Upper lobe of right lung (tissue), 1 donor: ENCODE measurements at places on chromosomes 6 and 20.

- DNase-seq: no peak
These were observed 25.4 kb downstream of the PDRG1 start for GRCh38 chr20:31926493-31926892.

- DNase-seq: no peak
These were observed 123.1 kb downstream of the OLIG3 start for GRCh38 chr6:137370871-137371633.

- no peak for DNase-seq
These were observed 39.6 kb downstream of the PLCG1 start for GRCh38 chr20:41176711-41177552.

- DNase-seq: no peak
These were observed 10.1 kb downstream of the RIPOR2 start for GRCh38 chr6:24925661-24926060.

GRCh38 chr6:26197933-26198721, 110.9 kb downstream of the HFE start:
- no peak for DNase-seq

DNA sequence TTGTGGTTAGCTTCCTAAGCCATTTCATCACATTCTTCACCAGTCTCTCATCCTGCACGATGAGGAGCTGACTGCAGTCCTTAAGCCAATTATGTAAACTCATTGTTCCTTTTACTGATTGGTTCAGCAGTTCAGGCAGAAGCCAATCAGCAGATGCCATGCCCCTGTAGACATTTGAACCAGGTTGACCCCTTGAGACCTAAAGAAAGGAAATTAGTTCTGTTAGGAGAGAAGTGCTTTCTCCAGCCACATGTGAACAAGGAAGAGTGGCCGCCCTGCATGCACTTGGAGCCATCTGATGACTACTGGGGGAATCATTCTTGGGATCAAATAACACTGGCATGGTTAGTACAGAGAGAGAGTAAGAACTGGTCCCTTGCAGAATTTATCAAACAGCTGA, 535.2 kb upstream of the ID4 start:
- no peak for DNase-seq

DNA sequence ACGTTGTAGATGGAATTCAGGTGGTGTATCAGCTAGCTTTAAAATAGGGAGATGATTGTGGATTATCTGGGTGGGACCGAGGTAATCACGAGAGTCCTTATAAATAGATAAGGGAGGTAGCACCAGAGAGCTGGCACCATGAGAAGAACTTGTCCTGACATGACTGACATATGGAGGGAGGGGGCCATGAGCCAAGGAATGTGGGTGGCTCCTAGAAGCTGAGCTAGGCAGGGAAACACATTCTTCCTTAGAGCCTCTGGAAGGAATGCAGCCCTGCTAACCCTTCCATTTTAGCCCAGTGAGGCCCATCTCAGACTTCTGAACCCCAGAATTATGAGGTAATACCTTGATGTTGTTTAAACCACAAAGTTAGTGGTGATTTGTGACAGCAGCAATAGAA, 321.1 kb upstream of the SULF2 start:
- DNase-seq: peak; percentile 5

- no peak for DNase-seq
These were observed 472.5 kb upstream of the BTBD3 start for GRCh38 chr20:11445161-11445560.

- DNase-seq: no peak
These were observed 24.5 kb upstream of the SMIM29 start for GRCh38 chr6:34273242-34273805.

DNA sequence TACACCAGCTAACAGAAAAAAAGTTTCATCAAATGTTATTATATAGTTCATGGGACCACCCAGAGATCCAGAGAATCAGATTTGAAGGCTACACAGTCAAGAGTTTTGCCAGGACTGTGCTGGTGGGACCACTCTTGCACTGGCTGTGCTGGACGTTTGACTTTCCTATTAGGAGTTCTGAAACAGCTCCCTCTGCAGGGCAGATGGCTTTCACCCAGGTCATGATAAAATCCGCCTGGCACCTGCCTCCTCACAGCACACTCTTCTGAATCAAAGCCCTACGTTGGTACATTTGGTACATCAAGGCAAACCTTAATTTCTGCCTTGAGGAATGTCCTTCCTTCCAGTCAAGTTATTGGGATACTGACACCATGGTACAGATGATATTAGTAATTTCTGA, 302.1 kb downstream of the ZNF217 start:
- no peak for DNase-seq

GRCh38 chr6:167005350-167006159, 6.4 kb downstream of the CEP43 start:
- no peak for DNase-seq

DNA sequence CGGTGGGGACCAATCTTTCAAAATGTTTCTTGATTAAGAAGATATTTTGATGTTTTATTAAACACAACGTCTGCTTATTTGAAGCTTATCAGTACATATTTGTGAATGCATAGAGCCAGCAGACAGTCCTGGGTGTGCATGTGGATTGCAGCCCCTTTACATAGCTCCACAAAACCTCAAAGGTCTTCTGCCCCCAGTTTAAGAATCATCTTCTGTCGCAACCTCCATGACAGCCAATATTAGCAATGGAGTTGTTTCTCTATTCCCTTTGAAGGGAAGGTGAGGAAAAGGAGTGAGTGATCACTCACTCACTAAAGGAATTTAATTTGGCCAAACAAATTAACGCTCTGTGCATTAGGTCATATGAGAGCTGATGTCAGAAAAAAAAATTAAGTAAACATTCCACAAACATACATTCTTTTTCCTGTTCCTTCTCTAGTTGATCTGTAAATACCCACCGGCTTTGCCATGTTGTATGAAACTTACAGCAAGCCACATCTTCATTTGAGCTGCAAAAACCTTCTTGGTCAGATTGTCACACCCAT, 152.9 kb downstream of the SIM1 start:
- no peak for DNase-seq

- DNase-seq: no peak
These were observed 603.5 kb downstream of the KHDRBS2 start for GRCh38 chr6:61682562-61682961.

DNA sequence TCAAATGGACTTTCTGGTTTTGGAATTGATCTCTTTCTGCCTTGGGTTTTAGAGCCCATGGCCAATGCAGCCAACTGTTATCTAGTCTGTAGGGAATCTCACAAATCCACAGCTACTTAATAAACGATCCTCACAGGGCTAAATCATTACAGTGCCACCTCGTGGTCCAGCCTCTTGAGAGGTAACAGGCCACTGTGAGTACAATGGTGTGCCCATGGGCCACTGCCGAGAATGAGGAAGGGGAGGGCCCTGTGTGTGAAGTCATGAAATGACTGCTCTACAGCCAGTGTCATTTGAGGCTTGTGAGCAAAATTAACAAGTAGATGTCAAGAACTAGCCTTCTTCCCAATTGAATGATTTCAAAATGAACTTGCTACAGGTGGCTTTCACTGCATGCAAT, 54.3 kb upstream of the GMPR start:
- DNase-seq: no peak

DNA sequence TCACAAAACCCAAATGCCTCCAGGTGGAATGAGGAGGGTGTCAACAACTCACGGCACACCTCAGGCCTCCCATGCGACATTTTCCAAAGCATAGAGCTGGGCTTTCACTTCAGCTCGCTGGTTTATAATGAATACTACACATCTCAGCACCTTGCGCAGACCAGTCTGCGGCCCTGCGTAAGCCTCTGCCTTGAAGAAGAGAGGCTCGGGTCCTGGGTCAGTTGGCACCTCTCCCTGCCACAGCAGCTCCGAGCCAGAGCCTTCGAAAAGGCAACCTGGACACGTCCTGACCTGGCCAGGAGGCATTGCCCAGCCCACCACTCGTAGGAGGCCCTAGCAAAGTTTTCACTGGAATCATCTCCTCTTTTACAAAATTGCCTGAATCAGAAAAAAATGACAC, 183.0 kb upstream of the AFDN start:
- no peak for DNase-seq

DNA sequence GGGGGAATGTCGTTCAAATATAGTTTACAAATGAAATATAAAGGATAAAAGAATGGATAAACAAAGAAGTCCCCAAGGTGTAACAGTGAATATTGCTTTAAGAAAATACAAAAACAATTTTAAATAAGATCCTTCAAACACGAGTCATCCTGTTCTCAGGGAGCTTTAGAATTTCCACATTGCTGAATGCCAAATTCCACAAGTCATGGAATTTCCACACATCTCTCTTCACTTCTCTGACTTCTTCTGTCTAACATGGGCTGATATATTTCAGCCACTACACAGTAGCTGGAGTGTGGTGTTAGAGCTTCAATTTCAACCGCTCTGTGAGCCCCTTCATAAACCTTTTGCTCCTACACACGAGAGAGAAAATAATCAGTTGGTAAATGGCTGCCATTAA, 28.0 kb downstream of the IL22RA2 start:
- no peak for DNase-seq

DNA sequence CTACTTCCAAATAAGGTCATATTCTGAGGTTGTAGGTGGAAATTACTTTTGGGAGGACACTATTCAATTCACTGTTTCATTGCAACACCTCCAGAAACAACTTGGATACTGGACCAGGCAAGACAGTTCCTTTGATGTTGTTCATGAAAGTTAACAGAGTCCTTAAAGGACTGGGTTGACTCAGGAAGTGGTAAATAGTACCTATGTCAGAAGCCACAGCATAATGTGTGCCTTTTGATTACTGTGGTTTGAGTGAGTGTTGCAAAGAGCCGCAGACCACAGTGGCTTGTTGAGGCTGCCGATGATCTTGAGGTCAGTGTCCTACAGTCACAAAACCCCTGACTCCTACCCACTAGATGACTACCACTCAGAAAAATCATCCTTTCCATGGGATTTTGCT, 10.9 kb downstream of the IL20RA start:
- DNase-seq: no peak

DNA sequence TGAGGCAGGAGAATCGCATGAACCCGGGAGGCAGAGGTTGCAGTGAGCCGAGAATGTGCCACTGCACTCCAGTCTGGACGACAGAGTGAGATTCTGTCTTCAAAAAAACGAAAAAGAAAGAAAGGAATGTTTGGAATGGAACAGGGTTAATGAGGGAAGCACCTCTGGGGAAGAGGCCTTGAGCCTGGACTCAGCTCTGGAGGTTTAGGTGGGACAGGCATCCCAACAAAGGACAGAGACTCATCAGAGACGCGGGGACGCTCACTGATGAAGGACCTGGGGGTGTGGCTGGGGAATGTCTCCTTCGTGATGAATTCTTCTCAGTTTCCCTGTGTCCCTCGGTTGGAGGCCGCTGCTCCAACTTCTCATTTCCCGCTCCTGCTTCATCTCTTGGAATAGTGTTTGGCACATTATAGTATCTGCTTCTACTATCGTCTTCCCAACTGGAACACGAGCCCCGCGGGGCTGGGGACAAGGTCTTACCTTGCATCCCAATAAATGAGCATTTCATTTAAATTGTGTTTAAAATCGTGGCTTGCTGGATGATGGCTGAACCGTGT, 27.6 kb downstream of the KIF25 start:
- no peak for DNase-seq

DNA sequence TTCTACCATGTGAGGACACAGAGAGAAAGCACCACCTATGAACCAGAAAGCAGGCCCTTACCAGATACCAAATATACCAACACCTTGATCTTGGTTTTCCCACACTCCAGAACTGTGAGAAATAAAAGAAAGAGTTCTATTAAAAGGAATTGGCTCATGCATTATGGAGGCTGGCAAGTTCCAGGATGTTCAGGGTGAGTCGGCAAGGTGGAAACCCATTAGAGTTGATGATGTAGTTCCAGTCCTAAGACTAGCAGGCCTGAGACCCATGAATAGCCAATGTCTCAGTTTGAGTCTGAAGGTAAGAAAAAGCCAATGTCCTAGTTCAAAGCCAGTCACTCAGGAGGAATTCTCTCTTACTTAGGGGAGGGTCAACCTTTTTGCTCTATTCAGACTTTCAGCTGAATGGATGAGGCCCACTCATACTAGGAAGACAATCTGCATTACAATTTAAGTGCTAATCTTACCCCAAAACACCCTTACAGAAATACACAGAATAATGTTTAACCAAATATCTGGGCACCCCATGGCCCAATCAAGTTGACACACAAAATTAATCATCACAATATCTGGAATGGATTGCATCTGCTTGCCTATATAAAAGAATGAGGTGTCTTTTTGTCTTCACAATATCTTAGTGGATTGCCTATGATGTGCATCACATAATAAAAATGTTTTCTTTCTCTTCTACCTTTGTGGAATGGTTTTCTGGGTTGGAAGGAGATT, 5.5 kb upstream of the TAAR1 start:
- no peak for DNase-seq

- no peak for DNase-seq
These were observed 1.7 kb upstream of the COL9A1 start for GRCh38 chr6:70304616-70305015.

DNA sequence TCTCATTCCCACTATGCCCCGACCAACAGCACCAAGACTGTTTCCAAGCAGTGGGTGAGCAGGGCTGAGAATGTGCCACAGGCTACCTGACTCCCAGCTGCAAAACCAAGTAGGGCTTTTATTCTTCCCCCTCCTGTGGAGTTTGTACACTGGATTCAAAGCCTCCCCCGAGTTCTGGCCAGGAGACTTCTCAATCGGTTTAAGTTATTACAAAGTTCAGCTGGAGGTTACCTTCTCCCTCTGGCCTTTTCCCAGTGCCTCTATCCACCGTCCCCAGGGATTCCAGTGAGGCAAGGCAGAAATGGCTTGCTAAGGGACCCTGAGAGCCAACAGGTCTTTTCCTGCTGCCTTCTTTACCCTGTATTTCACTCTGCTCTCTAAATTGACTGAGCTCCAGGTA, 217.0 kb downstream of the ADGRG6 start:
- no peak for DNase-seq

DNA sequence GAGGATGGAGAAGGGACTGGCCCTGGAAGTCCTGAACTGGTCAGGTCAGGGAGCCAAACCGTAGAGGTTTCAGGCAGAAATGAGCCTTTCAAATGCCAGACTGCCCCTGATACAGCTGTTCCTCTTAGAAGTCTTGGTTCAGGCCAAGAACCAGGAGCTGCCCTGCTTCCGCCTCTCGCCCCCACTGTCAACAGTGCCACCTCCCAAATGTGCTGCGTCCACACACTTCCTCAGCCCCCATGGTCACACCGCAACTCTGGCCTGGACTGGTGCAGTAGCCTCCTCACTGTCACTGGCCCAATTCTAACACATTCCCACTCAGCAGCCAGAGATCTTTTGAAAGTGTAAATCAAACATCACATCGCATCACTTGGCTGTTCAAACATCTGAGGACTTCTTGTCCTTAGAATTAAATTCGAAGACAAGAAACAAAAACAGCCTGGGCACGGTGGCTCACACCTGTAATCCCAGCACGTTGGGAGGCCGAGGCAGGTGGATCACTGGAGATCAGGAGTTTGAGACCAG, 69.7 kb downstream of the STK35 start:
- no peak for DNase-seq
